ENCODE measurements at places on chromosomes 3 and 15.
A peak's percentile ranks its signal among the peaks of the same experiment; 100 is the strongest.

GRCh38 chr3:23116081-23116837 is 86.9 kb upstream of the UBE2E2 start:
- no peaks in the 10 kb centered on the region for H3K36me3 ChIP-seq
- H3K4me3 ChIP-seq = peak overlapping the region; percentile 29
- H3K4me1 ChIP-seq = peaks cover 2% of the 10 kb centered on the region
- H3K27me3 ChIP-seq = peaks cover 3% of the 10 kb centered on the region

DNA sequence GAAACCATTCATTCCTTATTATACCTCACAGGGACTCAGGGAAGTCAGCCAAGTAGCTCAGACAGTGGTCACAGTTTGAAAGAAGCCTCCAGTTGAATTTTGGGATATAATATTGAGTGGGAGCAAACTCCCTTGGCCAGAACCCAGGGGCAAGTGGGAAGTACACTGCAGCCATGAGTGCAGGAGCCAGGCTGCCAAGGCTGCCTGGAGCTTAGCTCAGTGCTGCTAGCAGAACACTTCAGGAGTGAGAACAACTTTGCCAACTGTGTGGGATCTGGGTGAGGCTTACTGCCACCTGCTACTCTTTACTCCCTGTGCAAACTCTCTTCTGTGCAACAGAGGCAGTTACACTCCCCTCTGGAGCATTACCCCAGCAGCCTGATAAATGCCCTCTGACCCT is 4.6 kb downstream of the OR5K3 start:
- H3K27ac ChIP-seq = no peak overlapping the region
- no peak overlapping the region for H3K4me3 ChIP-seq
- DNase-seq = no peak

DNA sequence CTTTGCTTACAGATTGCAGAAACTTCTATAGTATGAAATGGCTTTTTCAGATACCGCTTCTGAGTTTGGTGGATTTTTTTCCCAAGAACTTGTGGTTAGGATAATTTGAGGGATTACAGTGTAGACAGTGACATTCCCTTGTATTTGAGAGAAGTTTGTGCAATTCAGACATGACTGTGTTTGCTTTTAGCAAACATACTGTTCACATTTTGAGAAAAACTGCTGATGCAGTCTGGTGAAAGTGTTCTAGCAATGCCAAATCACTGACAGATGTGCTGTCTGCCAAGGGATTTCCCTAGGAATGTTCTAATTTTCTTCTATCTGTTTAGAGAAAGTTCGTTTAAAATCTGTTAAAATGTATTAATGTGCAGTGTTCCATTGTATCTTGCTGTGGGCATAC is 652.6 kb downstream of the FHIT start:
- H3K27me3 ChIP-seq = no peaks in the 10 kb centered on the region
- H3K4me1 ChIP-seq = no peaks in the 10 kb centered on the region
- no peak for DNase-seq

GRCh38 chr15:34609102-34610057 is 25.9 kb upstream of the GOLGA8B start:
- no peak overlapping the region for H3K27ac ChIP-seq
- H3K4me1 ChIP-seq = no peaks in the 10 kb centered on the region
- H3K4me3 ChIP-seq = no peak overlapping the region
- H3K36me3 ChIP-seq = no peaks in the 10 kb centered on the region
- peaks cover 13% of the 10 kb centered on the region for H3K27me3 ChIP-seq

GRCh38 chr3:172375206-172375850 is 72.9 kb downstream of the GHSR start:
- no peak overlapping the region for H3K4me3 ChIP-seq
- H3K27me3 ChIP-seq = no peaks in the 10 kb centered on the region
- no peak for DNase-seq
- peaks cover 5% of the 10 kb centered on the region for H3K4me1 ChIP-seq

DNA sequence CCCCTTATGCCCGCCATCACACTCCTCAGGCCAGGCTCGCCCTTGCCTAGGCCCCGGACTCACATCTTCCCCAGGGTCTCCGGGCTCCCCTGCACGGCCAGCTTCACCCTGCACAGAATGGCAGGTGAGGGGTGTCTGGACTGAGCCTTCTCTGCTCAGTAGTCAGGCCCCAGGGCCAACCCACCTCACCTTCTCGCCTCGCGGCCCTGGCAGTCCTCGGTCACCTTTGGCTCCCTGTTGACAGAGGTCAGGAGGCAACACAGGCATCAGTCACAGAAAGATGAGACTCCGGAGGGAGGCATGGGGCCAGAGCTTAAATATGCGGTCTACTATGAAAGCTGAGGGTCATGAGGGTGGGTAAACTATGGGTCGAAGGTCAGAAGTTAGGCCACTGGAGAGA is 8.4 kb upstream of the UCN2 start:
- no peak for DNase-seq
- H3K4me3 ChIP-seq = no peak overlapping the region
- no peaks in the 10 kb centered on the region for H3K27me3 ChIP-seq
- peaks cover 100% of the 10 kb centered on the region for H3K36me3 ChIP-seq

DNA sequence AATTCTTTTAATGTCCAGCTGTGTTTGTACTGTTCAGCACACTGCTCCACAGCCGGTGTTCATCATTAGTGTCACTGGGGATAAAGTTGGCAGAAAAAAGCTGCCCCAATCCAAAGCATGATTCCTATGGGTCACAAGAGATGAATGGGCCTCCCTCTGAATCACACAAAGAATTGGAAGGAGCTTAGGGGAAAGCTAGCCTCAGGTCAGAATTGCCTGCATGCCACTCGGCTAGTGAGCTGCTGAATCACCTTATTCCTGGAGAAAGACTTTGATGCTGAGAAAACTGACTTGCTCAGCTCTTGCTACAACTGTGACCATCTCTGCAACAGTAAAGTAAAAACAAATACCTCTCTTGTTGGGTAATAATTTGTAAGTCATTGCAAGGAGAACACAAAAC is 3.5 kb downstream of the CCK start:
- H3K4me3 ChIP-seq = no peak overlapping the region
- peaks cover 6% of the 10 kb centered on the region for H3K4me1 ChIP-seq
- peaks cover 37% of the 10 kb centered on the region for H3K27me3 ChIP-seq
- H3K27ac ChIP-seq = no peak overlapping the region

GRCh38 chr3:142613491-142613890 is 17.3 kb downstream of the PLS1 start:
- H3K27me3 ChIP-seq = no peaks in the 10 kb centered on the region
- H3K36me3 ChIP-seq = no peaks in the 10 kb centered on the region
- no peak overlapping the region for H3K4me3 ChIP-seq

DNA sequence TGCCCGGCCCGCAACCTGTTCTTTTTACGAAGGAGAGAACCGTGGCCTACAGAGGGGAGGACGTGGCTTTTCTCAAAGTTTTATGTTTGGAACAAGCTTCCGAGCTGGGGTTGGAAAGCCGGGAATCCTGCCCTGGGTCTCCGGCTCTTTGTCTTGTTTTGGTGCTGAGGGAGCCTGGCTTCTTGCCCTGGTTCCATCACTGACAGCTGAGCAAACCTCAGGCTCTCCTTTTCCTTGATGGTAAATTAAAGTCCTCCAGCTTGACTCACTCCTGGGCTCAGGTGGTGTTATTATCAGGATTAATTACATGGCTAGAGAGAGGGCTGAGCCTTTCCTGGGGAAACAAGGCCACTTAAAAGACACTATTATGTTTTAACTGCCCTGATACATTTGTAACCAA is 289.5 kb upstream of the RGMA start:
- no peak overlapping the region for H3K27ac ChIP-seq
- no peak for DNase-seq
- H3K27me3 ChIP-seq = no peaks in the 10 kb centered on the region
- no peaks in the 10 kb centered on the region for H3K36me3 ChIP-seq
- no peak overlapping the region for H3K4me3 ChIP-seq

- H3K4me1 ChIP-seq = no peaks in the 10 kb centered on the region
- H3K27me3 ChIP-seq = no peaks in the 10 kb centered on the region
- peak overlapping the region; percentile 20 for H3K27ac ChIP-seq
- no peaks in the 10 kb centered on the region for H3K36me3 ChIP-seq
- DNase-seq = peak; percentile 91
Observed at GRCh38 chr3:111751961-111752360, 107.1 kb upstream of the PHLDB2 start.

DNA sequence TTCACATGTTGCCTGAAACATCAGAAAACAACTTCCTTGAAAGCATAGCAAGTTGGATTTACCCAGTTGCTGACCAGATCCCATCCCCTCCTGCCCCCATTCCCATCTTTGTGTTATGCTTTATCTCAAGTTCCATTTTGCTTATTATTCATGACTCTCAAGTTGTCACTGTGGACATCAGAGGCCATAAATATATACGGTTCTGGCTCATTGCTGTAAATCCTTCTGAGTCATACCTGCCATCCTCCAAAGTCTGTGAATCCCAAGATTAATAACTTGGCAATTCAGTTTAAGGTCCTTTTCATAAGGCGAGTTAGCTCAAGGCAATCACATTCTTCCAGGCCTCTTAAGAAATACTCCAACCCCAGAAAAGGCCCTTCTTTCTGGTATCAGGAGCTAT is 126.2 kb upstream of the C2CD4B start:
- H3K36me3 ChIP-seq = no peaks in the 10 kb centered on the region
- H3K27ac ChIP-seq = no peak overlapping the region
- peaks cover 16% of the 10 kb centered on the region for H3K27me3 ChIP-seq

GRCh38 chr3:148126956-148127355 is 570.7 kb upstream of the AGTR1 start:
- H3K27ac ChIP-seq = no peak overlapping the region
- no peaks in the 10 kb centered on the region for H3K36me3 ChIP-seq
- DNase-seq = no peak

- peak overlapping the region; percentile 100 for H3K27ac ChIP-seq
- no peaks in the 10 kb centered on the region for H3K27me3 ChIP-seq
Observed at GRCh38 chr3:102182162-102182561, 252.7 kb upstream of the ZPLD1 start.

DNA sequence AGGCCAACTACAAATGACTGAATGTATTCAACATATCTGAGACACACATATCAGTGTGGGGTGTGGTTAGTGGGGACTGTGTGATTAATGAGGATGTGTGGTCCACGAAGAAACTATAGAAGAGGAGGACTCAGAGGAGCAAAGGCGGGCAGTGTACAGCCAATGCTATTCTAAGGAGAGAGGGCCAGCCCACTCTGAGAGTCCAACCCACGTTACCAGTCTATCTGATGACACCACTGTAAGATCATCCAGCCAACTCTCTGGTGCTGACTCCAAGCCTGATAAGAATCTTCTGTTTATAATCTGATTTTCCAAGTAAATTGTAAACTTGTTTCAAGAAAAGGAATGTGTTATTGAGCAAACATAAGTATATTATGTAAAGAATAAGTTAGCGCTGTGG is 47.2 kb downstream of the MCF2L2 start:
- H3K36me3 ChIP-seq = no peaks in the 10 kb centered on the region
- no peaks in the 10 kb centered on the region for H3K27me3 ChIP-seq
- H3K4me3 ChIP-seq = no peak overlapping the region
- peaks cover 4% of the 10 kb centered on the region for H3K4me1 ChIP-seq
- H3K27ac ChIP-seq = no peak overlapping the region

GRCh38 chr3:9600597-9600996 is 47.0 kb upstream of the LHFPL4 start:
- no peak for DNase-seq
- H3K27me3 ChIP-seq = no peaks in the 10 kb centered on the region
- H3K4me1 ChIP-seq = no peaks in the 10 kb centered on the region
- no peak overlapping the region for H3K27ac ChIP-seq
- no peaks in the 10 kb centered on the region for H3K36me3 ChIP-seq
- H3K4me3 ChIP-seq = no peak overlapping the region

- H3K27me3 ChIP-seq = peaks cover 12% of the 10 kb centered on the region
- H3K27ac ChIP-seq = no peak overlapping the region
- no peak overlapping the region for H3K4me3 ChIP-seq
- no peaks in the 10 kb centered on the region for H3K36me3 ChIP-seq
Observed at GRCh38 chr15:101135532-101136166, 116.2 kb downstream of the CHSY1 start.

DNA sequence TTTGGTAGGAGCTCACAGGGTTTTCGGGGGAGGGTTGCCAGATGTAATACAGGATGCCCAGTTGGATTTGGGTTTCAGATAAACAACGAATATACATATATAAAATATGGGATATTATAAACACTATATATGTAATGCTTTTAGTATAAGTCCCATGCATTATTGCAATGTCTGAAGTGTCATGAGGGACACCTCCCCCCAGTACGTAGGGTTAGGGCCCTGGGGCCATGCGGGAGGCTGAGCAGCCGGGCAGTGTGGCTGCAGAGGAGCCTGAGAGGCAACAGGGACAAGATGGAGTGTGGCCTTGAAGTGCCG is 148.9 kb downstream of the SMAD6 start:
- no peak for DNase-seq
- peaks cover 13% of the 10 kb centered on the region for H3K4me1 ChIP-seq
- no peaks in the 10 kb centered on the region for H3K27me3 ChIP-seq
- H3K4me3 ChIP-seq = peak overlapping the region; percentile 44
- peaks cover 30% of the 10 kb centered on the region for H3K36me3 ChIP-seq
- no peak overlapping the region for H3K27ac ChIP-seq

DNA sequence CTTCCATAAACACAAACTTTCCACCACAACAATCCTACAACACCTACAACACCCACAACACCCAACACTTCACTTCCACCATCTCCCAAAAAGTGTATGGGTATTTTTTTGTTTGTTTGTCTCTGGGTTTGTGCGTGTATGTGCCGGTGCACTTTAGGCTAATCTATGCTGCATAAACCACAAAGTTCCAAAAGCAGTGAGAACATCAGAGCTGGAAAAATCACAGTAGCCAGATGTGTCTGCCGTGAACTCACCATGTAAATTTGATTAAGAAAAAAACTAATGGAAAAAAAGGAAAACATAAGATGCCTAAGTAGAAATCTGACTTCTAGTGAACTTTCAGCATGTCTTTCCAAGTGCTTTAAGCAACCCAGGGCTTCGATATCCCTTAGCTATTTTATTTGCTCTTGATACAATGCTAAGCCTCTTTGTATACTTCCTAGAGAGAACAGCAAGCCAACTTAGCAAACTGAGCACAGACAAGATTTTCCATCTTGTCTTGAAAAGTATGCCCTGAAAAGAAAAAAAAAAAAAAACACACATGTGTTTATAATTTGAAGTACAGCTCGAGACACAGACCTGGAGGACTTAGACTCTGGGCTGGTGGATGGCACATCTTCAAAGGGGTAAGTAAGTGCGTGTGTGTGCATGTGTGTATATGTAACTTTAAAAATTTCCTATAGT is 91.4 kb downstream of the WWTR1 start:
- peaks cover 13% of the 10 kb centered on the region for H3K4me1 ChIP-seq
- no peak overlapping the region for H3K27ac ChIP-seq
- no peaks in the 10 kb centered on the region for H3K27me3 ChIP-seq
- H3K36me3 ChIP-seq = peaks cover 40% of the 10 kb centered on the region
- H3K4me3 ChIP-seq = peak overlapping the region; percentile 7

DNA sequence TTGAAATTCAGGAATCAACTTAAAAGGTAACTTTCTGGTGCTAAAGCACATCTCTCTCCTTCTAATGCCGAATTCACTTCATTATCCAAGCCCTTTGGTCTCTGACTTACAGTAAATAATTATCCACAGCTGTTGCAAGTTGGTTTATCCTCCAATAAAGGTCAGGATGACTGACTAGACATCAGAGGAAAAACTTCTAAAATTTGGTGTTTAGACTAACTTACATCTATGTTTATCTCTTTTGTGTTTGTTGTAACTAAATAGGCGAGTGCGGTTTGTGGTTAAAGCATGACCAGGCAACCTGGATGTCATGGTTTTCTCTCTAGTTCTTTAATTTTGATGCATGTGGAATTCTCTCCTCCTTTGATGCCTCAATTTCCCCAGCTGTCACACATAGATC is 237.4 kb upstream of the LRTM1 start:
- H3K27ac ChIP-seq = no peak overlapping the region
- no peaks in the 10 kb centered on the region for H3K36me3 ChIP-seq
- peaks cover 16% of the 10 kb centered on the region for H3K4me1 ChIP-seq
- no peak overlapping the region for H3K4me3 ChIP-seq
- no peaks in the 10 kb centered on the region for H3K27me3 ChIP-seq

- H3K36me3 ChIP-seq = no peaks in the 10 kb centered on the region
- no peak for DNase-seq
- no peaks in the 10 kb centered on the region for H3K27me3 ChIP-seq
- H3K4me3 ChIP-seq = no peak overlapping the region
Observed at GRCh38 chr3:59135096-59135495, 85.3 kb upstream of the CFAP20DC start.

All from mesenchymal stem cell (in vitro differentiated cells and primary cell).